ENCODE measurements at places on chromosomes 7 and 10. TPM values are rescaled to one million over a fixed set of nuclear protein-coding genes. Genes with fewer than 3 reads are reported as not detected.

ADAM22 gene
- total RNA-seq = 4.4 TPM

DNA sequence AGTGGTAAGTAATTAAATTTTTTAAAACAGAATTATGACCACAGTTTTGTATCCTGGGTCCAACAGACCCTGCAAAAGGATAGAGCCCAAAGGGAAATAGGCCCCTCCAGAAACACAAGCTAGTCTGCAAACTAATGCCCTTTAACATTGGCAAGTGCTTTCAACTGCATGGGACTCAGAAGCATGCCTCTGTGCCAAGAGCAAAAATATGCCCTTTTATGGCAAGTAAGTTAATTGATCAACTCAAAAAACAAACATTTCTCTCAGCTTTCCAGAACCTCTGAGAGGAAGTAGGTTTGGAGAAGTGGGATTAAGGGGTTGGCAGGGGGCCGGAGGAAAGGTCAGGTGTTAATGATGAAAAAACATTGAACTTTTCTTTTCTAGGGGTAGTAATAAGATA is 186.6 kb upstream of the PRSS1 start:
- H3K27me3 ChIP-seq = no peaks in the 10 kb centered on the region
- no peaks in the 10 kb centered on the region for H3K36me3 ChIP-seq
- H3K4me1 ChIP-seq = no peaks in the 10 kb centered on the region
- DNase-seq = no peak

- H3K36me3 ChIP-seq = no peaks in the 10 kb centered on the region
- H3K27ac ChIP-seq = no peak overlapping the region
- no peaks in the 10 kb centered on the region for H3K27me3 ChIP-seq
- no peaks in the 10 kb centered on the region for H3K4me1 ChIP-seq
Observed at GRCh38 chr7:55396233-55396785, 31.2 kb downstream of the LANCL2 start.

CLCN1 gene
- 1.1 TPM for total RNA-seq

DNA sequence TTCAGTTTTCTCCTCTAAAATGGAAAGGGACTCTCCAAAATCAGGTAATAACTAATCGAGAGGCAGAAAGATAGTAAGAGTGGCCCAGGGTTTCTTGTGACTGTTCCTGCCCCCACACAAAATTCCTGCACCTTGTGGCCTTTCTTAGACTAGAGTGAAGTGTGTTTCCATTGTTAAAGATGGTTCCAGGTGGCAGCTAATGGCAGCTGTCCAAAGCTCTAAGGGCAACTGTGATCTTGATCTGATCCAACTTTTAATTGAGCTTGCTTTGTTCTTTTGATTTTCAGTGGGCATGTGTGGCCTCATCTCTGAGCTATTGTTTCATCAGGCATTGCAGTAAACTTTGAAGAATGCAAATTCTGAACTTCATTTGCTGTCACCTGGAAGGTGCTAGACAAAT is 19.4 kb downstream of the ACSL5 start:
- no peaks in the 10 kb centered on the region for H3K27me3 ChIP-seq
- no peak overlapping the region for H3K27ac ChIP-seq
- no peaks in the 10 kb centered on the region for H3K36me3 ChIP-seq
- no peak for DNase-seq
- no peak overlapping the region for H3K4me3 ChIP-seq

DNA sequence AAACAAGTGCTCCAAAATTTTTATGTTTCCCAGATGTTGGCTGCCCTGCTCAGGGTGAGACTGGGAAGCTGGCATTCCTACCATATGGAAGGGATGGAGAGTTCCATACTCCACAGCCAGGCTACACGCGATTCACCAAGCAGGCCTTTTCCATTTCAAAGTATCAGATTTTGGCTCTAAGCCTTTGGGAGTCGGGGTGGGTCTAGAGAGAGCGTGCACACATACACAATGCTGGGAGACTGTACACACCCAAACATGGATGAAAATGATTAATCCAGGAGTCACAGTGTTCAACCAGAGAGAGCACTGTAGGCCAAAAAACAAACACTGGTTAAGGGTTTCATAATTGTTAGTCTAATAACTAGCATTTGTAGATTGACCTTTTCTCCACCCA is 295.0 kb downstream of the BICC1 start:
- no peaks in the 10 kb centered on the region for H3K27me3 ChIP-seq
- DNase-seq = no peak
- H3K27ac ChIP-seq = no peak overlapping the region
- H3K4me3 ChIP-seq = no peak overlapping the region
